ENCODE measurements at places on chromosomes 11 and 22.

DNA sequence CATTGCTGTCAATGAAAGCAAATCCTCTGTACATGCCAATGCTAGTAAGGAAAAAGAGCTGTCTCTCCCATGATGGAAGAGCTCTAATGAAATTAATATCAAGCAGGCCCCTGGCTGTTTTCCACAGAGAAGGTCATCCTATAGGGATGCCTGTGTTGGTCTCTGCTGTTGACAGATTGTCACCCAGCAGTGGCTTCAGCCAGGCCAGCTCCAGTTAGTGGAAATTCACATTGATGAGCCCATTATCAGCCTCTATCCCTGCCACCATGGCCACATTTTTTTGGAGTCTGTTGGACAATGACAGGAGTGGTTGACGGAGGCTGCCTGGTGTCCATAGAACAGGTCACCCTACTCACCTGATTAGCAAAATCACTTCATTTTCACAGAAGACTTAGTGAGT, 104.3 kb downstream of the GGTLC2 start:
- no peak for DNase-seq

DNA sequence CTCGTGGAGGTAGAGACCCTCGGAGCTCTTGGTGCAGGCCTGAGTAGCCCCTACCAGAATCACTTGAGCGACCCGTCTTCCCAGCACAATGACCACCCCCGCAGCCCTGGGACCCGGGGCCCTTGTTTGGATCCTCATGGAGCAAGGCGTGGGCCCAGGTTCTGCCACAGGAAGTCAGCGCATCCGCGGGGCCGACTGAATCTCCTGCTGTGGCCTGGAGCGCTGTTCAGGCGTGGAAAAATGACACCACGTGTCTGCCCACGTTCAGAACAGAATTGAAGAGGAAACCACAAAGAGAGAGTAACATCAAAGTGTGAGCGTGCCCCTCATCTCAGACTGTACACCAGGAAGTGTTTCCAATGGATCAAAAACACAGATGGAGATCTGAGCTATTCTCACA, 1479.2 kb downstream of the TBC1D22A start:
- DNase-seq = no peak

DNA sequence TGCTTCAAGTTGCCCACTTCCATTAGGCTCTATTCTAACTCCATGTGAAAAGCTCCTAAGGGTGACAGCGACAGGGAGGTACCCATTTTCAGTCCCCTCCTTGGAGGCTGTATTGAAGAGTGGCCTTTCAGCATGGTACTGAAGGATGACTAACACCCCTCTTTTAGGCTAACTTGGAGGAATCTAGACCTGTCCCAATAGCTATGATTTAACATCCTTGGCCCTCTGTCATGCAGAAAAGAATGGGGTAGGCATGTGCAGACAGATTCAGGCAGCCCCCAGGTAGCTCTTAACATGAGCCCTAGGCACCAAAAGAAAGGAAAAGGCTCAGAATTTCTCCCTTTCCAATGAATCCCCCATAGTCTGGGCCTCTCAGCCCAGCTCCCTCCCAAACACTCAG, 89.3 kb upstream of the AMOTL1 start:
- DNase-seq = no peak

GRCh38 chr11:3816673-3817072, 8.3 kb downstream of the PGAP2 start:
- DNase-seq = no peak

DNA sequence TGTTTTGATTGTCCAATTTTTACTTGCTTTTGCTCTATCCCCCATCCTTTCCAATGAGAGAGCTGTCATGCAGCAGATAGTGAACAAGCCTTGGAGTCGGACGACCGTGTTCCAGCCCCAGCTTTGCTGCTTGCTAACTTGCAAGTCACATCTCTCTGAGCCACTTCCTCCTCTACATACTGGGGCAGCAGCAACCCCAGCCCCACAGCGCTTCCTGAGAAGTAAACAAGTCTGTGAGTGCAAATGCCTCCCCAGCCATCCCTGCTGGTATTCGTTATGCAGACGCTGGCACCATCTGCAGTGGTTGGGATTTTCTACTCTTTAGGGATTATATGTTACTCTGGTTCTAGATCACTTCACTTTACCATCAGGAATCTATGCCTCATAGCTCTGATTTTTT, 35.0 kb downstream of the TPBGL start:
- DNase-seq = peak; percentile 88

- no peak for DNase-seq
Measured at GRCh38 chr11:116535994-116536393, 236.8 kb downstream of the BUD13 start.

DNA sequence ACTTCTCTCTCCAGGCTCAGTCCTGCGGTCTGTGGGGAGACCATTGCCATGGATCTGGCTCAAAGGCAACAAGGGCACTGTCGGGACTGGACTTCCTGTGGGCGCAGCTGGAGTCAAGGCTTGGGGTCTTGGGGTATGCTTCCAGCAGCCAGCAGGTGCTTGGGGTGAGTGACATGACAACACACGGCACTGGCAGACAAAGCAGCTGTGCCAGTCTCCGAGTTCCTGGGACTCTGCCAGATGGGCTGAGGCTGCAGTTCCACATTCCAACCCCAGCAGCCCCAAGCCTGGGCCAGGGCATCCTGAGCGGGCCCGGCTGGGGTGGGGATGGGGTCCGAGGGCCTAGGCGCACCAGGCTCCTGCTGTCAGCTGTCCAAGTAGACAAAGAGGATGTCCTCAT, 12.3 kb downstream of the GUCD1 start:
- DNase-seq = no peak

Data from activated naive CD4-positive, alpha-beta T cell treated with anti-CD3 and anti-CD28 coated beads, Interleukin-2, amount 10 ng/mL, durations not matched to agents 7 days and 5 days (primary cell).